ENCODE measurements at places on chromosomes 4 and X.

- DNase-seq, result no peak
These were observed 19.5 kb downstream of the CNGA2 start for GRCh38 chrX:151754047-151754429.

DNA sequence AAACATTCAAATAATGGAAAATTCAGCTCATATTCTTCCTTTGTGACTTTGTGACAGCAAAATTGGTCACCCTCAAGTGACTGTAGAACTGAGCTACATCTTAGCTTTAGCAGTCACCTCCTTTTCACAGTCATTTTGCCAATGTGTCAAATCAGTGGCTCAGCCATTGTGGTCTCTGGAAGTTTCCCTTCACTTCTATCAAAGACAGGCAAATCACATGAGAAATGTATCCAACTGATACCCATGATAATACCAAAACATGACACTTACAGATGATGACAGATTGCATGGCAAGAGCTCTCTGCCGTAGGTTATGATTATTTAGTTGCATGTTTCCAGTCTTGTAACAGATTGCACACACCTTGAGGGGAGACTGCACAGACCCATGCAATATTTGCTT lies 549.8 kb upstream of the MAGEB2 start:
- DNase-seq, result no peak

DNA sequence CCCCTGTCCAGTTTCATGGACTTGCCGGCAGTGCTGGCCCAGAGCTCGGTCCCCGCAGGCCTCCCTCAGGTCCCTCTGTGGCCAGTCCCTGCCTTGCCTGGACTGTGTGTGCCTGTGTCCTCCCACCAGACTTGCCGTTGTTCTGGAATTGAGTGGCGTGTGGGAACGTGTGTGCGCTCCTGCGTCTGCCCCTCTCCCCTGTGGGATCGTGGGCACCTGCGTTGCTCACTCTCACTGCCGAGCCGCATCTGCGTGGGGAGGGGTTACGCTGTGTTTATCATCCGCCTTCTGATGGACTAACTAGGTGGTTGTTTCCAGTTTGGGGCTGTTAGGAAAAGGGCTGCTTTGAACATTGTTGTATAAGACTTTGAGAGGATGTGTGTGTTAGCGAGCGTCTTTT lies 21.2 kb downstream of the PCGF3 start:
- DNase-seq, result no peak

- no peak for DNase-seq
These were observed 228.4 kb upstream of the PSAPL1 start for GRCh38 chr4:7663075-7663541.

DNA sequence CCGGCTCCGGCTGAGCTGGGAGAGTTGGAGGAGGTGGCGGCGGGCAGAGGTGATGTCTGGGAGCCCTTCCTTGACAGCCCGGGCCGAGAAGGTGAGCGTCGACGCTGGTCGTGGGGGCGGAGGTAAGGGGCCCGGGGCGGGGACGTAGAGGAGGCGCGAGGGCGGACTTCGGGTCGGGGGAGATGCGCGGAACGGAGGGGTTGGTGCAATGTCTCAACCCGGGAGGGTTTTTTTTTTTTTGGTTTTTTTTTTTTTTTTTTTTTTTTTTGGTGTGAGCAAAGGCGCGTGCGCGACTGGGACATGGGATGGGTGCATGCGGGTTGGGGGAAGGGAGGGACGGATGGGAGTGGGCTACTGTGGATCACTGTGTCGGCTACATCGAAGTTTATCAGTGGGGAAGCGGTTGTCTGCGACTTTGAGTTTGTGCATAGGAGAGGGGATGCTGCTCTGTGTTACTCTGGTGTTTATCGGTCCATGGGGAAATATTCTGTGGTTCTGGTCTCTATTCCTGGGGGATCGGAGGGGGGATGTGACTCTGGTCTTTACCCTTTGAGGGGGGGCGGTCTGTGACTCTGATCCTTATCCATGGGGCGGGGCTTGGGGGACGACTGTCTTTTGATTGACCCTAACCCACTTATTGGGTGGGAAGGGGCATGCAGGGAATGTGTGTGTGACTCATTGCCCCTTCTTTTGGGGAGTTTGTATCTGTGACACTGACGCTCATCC lies 537 bp downstream of the RBM10 start:
- peak; percentile 44 for DNase-seq

GRCh38 chr4:153426207-153426885 lies 39.8 kb upstream of the TMEM131L start:
- peak; percentile 35 for DNase-seq

DNA sequence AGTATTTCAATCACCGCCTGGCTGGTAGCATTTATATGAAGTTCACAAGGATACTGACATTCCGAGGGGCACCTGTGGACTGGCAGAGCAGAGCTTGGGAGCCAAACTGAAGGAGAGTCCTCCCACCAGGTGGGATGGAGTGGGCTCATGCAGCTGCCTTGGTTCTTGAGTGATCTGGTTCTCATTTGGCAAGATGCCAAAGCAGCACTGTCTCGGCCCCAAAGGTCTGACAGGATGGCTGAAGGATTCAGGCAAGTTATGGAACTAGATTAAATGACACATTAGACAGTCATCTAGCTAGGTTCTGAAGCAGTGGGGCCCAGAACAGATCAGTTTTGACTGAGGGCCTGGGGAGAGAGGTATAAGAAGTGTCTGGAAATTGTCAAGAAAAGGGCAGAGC lies 3.2 kb downstream of the FGF16 start:
- DNase-seq, result no peak

DNA sequence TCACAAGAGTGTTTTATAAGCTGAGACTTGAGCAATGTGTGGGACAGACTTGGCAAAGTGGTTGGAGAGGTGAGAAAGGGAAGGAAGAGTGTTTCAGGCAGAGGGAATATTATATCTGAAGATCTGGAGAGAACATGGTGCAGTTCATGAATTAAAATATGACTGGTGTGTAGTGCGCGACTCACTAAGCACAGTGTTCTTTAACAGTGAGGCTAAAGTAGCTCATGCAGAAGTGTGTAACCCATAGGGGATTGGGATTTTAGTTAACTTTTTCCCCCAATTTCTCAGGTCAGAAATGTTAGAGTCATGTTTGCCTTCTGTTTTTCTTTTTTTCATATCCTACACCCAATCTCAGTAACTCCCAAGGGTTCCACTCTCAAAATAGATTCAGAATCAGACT lies 9.7 kb downstream of the MTHFD2L start:
- no peak for DNase-seq

GRCh38 chr4:10579648-10580047 lies 104.9 kb downstream of the CLNK start:
- DNase-seq, result no peak

- no peak for DNase-seq
These were observed 79.1 kb upstream of the C1QTNF7 start for GRCh38 chr4:15348695-15349094.

DNA sequence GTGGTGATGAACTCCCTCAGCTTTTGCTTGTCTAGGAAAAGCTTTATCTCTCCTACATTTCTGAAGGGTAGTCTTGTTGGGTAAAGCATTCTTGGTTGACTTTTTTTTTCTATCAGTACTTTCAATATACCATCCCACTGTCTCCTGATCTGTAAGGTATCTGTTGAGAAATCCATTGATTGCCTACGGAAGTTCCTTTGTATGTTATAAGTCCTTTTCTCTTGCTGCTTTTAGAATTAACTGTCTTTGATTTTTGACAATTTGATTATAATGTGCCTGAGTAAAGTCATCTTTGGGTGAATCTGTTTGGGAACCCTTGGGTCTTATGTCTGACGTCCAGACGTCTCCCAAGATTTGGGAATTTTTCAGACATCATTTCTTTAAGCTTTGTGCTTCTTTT lies 30.8 kb downstream of the SCLT1 start:
- no peak for DNase-seq

GRCh38 chr4:14835288-14835687 lies 167.0 kb upstream of the CPEB2 start:
- no peak for DNase-seq

- DNase-seq, result no peak
These were observed 39.8 kb upstream of the MID1 start for GRCh38 chrX:10660171-10660570.

DNA sequence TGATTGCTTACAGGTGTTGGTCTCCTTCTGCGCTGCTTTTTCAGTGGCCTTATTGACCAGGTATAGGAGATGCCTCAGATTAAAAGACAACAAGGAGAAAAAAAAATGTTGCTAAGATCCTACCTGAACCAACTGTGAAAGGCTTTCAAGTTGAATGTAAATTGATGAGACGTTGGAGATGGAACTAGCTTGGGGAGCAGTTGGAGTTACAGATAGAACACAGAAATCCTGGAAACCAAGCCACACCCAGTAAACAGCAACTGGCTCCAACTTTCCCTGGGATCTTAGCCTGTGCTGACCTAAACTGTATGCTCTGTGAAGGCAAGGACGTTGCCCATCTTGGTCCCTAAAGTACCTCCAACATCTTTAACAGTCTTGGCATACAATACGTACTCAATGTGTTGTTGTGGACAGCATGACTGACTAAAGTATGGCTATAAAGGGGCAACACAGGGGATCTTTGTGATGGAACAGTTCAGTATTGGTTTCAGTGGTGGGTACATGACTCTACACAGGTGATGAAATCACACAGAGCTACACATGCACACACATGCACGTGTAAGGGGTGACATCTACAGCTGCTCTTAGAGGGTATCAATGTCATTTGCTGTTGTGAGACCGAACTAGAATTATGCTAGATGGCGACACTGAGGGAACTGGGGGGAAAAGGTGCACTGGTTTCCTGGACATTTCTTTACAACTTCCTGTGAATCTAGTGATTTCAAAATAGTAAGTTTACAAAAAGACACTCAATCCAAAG lies 22.3 kb downstream of the GAB3 start:
- DNase-seq, result no peak

- DNase-seq, result no peak
These were observed 45.0 kb downstream of the PIR start for GRCh38 chrX:15448010-15448639.

DNA sequence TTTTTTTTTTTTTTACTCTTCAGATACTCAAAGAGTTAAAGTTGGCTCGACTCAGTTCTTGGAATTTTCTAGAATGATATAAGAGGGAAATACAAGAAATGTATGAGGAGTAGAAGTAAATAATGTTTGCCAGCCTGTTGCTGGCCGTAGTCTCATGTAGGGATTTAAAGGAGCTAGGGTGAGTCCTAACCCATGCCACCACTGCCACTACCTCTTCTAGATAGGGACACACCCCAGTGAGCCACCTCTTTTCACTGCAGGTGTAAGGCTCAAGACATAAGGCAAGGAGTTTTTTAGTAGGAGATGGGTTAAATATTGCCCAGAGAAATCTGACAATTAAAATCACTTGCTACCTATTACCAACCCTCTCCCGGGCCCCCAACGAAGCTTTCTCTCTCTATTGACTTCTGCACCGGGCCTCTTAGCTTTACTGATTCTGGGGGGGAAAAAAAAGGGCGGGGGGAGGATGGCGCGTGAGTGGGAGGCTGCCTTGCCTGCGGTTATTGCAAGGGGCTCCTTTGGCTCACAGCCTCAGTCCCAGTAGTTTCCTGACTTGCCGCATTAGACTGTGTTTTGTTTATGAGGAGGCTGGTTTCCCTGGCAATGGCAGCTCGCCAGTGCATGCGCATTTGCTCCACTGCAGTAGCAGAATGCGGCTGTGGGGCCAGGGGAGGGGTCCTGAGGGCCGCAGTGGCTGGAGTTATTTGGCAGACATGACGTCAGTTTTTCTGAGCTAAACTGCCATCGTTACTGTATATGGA lies 3.0 kb downstream of the LINC00632 start:
- no peak for DNase-seq

GRCh38 chr4:41212616-41213203 lies 1.6 kb downstream of the APBB2 start:
- DNase-seq, result peak; percentile 26

DNA sequence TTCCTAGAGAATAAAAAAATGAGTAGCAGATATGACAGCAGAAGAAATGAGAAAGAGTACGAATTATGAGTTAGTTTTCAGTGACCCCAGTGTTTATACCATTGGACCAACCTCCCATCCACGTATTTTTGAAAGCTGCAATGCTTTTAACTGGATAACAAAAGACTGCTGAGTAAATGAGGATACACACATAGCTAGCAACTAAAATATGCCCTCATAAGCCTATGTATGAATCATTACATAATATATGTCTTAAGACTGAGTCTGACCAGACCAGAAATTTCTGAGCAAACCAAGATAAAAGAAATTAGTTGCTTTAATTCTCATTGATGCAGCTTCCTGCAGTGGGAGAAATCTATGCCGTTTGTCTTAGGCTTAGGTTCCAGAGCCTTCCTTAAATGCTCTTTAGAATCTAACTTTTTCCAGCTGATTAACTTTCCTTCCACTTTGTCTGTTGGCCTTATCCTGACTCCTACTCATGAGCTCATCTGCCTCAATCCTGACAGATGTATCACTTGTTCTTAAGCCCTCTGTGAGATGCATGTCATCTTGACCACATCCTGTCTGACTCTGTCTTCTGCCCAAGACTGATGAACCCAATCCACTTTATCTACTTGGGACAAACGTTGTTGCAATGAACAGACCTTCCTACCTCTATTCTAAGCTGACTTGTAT lies 301.4 kb upstream of the AADAT start:
- DNase-seq, result no peak

DNA sequence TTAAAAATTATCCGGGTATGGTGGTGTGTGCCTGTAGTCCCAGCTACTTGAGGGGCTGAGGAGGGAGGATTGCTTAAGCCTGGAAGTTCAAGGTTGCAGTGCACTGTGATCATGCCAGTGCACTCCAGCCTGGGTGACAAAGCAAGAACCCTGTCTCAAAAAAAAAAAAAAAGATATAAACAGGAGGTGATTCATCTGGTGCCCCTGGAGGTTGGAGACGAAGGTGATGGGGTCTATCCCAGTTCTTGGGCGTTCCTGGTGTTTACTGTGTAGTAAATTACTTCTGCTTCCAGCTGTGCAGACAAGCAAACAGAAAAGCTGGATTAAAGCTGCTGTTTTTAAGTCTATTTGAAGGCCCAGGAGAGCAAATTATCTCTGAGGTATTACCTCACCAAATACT lies 19.9 kb downstream of the GPKOW start:
- DNase-seq, result no peak

DNA sequence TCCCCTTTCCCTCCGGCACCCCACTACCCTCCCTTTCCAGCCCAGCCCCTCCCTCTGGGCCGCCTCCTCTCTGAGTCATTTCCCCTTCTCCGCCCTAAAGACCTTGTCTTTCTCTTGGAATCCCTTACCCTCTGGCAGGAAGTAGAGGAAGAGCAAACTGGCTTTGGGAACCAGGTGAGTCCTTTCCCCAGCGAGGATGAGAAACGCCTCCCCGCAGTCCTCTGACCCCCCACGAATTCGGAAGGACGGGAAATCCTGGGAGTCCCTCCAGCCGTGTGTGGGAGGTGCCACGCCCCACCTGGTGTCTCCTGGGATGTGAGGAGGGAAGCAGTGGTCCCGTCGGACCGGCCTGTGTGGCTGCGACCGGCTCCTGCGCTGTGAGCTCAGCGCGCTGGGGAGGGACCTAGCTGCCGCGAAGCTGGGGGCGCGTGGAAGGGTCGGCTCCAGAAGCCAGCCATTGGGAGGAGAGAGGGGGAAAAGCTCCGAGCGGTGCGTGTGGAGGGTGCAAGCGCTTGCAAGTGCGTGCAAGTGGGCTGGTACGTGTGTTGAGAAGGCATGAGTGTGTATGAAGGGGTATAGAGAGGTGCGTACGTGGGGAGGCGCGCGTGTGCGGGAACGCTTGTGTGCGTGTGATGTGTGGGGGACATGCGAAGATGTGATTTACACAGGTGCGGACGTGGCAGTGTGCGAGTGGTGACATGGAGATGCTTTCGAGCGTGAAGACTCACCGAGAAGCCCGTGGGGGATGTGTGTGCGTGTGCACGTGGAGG lies 46.3 kb downstream of the TEX13B start:
- DNase-seq, result no peak

GRCh38 chr4:2721586-2721985 lies 34.5 kb downstream of the TNIP2 start:
- DNase-seq, result no peak
